Tibial nerve (tissue), 4 donors: ENCODE measurements at places on chromosomes 13 and 19.

DNA sequence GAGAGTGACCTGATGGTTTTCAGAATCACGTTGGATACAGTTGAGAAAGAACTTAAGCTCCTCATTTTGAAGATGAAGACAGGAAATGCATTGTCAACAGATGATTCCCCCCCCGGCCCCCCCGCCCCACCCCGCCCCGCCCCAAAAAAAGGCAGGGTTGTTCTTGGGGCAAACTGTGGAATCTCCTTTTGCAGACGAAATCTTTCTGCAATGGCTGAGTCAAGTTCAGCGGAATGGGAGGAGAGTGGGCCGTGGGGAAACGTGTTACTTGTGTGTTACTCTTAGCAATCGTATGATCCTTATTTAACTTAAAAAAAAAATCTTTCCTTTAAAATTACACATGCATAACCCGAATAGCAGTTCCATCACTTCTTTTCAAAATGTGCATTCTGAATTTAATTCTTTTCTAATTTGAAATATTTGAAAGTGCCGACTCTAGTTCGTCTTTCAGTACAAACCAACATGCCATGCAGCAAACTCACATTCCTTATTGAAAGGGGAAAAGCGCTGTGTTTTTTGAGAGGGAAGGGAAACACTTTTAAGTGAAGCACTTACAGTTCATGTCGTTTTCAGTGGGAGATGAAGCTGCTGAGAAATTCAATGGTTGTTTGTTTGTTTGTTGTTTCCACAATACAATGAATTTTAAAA lies 348.5 kb upstream of the ARGLU1 start:
- DNase-seq, result no peak

GRCh38 chr13:112959701-112960542 lies 9.1 kb upstream of the MCF2L start:
- no peak for DNase-seq

GRCh38 chr19:33414667-33415605 lies 41.4 kb downstream of the CEBPG start:
- no peak for DNase-seq

DNA sequence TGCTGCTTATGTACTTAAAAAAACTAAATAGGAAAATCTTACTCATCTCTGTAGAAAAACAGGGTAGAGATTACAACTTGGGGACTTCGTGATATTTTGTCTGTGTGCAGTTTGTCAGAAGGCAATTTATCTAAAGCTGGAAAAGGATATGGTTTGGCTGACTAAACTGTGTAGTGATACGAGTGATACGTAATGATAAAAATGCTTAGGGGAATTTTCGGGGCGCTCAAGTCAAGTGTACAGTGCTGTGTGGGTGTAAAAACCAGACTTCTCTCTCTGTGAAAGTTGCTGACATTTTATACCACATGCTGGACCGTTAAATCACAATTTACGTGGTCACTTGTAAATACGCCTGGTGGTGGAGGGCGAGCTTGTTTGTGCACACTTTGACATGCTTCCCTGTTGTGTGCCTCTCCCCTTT lies 221.7 kb downstream of the KCNRG start:
- DNase-seq, result no peak

GRCh38 chr19:5131506-5132205 lies 162.7 kb downstream of the KDM4B start:
- DNase-seq, result no peak

GRCh38 chr19:2550431-2551171 lies 74.7 kb downstream of the GADD45B start:
- no peak for DNase-seq

DNA sequence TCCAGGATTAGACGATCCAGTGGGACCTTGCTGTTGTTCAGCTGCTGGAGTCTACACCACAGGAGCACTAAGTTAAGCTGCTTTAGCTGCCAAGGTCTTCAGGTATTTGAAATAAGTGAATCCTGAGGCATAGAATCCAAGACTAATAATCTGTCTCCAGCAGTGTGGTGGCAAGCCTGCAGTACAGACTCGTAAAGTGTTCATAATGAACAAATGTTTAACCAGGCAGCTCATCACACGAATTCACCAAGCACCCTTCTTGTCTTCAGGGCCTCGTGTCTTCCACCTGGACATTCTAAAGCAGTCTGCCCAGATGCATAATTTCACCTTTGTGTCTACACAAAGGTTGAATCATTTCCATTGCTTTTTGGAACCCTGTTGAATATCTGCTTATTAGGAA lies 5.3 kb downstream of the ATP11A start:
- DNase-seq, result no peak

GRCh38 chr13:21328836-21329477 lies 130.1 kb downstream of the ZDHHC20 start:
- no peak for DNase-seq

GRCh38 chr13:75689686-75690085 lies 53.6 kb downstream of the LMO7 start:
- DNase-seq, result no peak

DNA sequence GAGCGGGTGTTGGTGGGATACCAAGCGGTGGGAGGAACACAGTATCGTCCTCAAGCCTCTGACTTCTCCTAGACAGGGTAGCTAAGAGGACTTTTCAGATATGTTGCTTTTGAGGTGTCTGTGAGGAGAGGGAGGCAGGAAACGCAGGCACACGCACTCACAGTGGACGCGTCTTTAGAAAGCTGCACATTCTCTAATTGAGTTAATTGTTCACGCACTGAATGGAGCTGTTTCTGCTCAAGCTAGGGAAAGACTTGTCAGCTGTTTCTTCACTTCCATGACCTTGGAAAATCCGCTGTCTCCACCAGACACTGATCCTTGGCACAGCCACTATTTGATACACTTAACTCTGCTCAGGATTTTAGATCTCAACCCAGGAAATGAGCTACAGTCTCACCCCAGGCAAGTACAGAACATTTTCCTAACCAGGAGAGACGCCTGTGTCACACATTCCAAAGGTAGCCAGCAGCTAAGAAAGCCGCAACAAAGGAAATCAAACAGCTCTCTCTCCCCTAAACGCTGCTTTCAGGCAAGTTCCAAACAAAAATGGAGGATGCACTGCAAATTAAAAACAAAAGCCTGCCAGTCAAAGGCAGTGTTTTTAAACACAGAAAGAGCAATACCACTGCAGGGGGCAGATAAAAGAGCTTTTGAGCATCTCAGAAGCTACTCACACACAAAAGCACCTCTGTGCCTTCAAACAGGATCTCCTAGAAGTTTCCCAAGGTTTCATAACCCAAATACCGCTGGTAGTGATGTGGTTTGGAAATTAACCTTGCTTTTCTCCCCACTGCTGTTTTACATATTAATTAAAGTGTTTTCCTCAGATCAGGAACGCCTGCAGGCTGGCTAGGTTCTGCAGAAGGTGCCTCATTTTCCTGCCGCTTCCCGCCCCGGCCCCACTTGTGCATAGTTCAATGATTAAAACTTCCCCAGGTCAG lies 57.3 kb downstream of the IRS2 start:
- no peak for DNase-seq

DNA sequence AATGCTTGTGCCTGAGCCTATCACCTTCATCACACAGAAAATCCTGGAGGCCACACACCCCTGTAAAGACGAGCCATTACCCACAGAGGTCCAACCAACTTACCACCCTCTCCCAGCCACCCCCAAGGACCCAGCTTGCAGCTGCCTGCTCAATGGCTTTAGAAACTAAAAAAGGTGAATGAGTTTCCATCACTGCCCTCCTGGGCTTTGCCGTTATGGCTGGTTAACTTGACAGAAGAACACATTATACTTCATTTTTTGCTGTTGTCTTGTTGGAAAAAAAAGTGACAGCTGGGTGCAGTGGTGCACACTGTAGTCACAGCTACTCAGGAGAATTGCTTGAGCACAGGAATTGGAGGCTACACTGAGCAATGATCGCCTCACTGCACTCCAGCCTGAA lies 17.4 kb upstream of the FEM1A start:
- no peak for DNase-seq
